ENCODE measurements at places on chromosomes 11 and 22.

GRCh38 chr22:40263191-40263590 is 83.1 kb upstream of the ADSL start:
- DNase-seq = no peak

GRCh38 chr11:34145073-34145472 is 39.6 kb downstream of the NAT10 start:
- no peak for DNase-seq

DNA sequence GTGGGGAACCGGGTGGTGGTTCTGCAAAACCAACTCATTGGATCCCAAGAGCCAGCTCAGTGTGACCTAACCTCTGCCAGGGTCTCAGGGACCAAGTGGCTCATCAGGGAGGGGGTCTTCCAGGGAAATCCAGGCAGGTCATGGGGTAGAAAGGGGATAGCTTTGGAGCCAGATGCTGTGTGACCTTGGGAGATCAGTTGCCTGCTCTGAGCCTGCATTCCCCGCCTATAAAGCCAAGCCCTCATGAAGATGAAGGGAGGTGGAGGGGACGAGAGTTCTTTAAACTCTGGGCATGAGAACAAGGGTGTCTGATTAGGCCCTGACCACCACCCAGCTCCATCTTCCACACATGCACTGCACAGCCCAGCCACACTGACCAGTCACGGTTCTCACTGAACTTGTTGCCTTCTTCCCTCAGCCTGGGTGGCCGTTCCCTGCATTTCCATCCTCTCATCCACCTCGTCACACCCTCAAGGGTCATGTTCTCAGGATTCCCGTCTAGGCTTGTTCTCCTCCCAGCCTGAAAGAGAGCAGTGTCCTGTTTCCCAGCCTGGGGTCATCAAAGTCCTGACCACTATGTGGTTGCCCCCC is 475.5 kb downstream of the TBC1D22A start:
- no peak for DNase-seq

GRCh38 chr11:30313580-30313979 is 9.3 kb upstream of the ARL14EP start:
- no peak for DNase-seq

DNA sequence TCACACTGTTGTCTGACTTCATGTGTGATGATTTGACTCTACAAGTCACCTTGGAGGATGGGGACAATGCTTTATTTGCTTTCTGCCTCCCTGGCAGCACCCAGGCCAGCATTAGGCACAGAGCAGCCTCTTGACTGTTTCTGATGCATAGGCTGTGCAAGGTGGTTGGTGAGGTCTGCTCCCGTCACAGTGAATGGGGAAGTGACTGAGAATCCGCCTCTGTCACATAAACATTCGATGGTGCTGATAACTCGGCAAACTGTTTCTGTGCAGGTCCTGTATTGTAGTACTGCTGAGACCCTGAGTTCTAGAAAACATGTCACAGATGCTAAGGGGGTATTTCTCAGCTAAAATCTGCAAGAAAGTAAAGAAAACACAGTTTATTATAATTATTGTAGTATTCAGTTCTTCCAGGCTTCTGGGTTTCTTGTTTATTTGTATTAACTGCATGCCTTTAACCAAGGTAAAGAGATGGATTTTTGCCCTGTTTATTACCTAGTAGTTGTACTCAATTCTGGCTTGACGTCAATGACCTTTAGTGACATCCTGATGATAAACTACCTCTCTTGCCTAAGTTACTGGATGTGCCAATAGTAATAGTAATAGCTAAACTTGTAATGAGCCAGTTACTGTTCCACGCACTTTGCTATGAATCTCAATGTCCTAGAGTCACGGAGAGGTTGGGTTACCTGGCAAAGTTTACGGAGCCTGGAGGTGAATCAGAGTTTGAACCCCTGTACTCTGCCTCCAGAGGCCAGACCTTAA is 24.8 kb upstream of the RCN1 start:
- DNase-seq = no peak

DNA sequence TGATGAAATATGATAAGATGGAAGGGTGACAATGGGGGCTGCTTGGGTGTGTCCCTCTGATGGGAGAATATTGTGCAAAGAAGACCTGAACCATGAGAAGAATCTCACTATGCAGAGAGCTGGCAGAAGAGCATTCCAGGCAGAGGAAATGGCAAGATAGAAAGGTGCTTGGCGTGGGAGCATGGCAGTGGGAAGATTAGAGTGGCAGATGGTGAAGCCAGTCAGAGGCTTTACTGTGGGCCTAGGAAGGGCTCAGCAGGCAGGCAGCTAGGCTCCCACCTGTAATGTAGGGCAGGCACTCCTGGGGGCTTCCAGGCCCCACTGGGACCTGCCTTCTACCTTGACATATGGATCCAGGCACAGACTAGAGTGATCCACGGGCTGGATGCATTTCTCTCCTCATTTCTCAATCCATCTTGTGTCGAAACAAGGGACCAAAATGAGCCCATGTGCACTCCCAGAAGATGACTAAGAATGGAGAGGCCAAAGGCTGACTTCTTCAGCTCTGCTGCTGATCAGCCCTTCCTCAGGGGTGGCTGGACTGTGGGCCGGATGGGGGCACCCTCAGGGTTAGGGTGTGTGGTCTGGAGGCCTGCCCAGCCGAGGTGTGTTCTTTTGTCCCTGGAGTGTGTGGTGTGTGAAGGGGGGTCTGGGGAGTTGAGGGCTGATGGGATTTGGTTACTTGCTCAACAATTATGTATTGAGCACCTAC is 88.3 kb downstream of the TSPAN18 start:
- no peak for DNase-seq

- DNase-seq = no peak
Observed at GRCh38 chr11:40314327-40314726, 1145.1 kb downstream of the LRRC4C start.

DNA sequence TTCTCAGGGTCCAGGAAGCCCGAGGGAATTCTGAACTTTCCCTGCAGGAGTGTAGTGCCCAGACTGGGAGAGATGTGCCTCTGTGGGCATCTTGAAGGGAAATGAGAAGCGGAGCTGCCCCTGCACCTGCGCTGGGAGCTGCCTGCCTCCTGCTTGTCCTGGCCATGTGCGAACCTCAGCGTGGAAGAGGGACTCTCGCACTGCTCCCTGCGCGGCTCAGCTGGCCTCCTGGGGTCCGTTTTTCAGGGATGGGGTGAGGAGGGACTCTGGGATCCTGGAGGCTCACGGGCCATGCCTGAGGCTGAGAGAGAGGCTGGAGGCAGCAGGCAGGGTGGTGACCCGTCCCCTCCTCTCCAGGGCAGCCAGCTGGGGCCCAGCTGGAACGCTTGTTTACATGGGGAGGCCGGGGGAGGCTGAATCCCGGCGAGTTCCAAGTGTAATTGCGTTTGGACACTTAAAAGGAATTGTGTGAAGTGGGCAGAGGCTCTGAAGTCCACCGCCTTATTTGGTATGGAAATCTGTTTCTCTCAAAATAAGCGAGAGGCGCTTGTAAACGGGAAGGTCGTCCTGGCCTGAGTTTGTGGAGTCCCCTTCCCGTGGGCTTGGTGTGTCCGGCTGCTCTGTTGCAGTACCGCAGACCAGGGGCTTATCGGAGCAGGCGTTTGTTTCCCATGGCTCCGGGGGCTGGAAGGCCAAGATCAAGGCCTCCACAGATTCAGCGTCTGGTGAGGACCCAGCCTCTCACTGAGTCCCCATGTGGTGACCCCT is 1.2 kb upstream of the MRGPRF start:
- no peak for DNase-seq

GRCh38 chr22:17882162-17882561 is 107.9 kb upstream of the BID start:
- no peak for DNase-seq

DNA sequence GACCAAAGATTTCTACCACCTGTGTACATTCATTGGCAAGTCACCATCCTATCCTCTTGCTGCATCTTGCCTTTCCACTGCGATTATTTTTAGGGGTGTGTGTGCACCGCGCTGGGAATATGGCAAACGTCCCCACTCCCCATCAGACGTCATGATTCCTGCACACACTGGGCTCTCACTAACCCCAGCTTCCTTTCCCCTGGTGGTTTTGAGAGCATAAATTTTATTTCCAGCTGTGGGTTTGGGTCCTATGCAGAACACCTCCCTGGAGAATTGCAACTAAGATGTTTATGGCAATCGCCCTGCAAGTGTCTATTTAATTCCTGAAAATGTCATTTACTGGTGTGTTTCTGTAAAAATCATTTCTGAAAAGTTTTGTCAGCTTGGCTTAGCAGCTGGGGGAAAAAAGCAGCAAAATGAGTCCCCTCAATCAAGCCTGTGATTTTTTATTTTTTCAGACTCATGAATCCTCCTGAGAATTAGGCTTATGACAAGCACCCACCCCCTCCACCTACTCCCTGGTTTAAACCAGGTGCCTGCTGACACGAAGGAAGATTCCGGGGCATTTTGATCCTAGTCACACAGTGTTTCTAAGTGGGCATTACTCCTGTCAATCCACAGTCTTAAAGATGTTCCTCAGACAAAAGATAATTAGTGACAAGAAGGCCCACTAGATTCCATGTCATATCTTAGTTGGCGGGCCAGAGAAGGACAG is 23.8 kb downstream of the UPB1 start:
- no peak for DNase-seq

DNA sequence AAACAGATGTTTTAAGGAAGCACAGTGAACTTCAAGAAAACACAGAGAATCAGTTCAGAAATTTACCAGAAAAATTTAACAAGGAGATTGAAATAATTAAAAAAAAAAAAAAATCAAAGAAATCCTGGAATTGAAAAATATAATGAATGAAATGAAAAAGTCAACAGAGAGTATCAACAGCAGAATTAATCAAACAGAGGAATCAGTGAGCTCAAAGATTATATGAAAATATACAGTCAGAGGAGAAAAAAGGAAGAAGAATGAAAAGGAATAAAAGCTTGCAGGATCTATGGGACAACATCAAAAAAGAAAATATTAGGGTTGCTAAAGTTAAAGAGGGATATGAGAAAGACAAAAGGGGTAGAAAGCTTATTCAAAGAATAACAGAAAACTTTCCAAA is 82.3 kb downstream of the XRRA1 start:
- no peak for DNase-seq

DNA sequence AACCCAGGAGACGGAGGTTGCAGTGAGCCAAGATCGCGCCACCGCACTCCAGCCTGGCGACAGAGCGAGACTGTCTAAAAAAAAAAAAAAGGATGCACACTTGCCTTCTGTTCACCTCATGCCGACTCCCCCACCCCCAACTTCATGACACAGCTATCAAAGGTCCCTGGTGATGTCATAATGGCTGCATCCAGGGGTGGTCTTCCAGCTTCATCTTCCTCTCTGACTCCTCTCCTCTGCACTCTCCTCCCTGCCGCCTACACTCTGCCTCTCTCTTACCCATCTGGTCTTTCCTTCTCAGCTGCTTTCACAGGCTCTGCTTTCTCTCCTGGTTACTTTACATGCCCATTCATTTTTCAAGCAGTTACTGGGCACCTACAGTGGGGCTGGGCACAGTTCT is 16.4 kb upstream of the KDM2A start:
- no peak for DNase-seq

- DNase-seq = no peak
Observed at GRCh38 chr11:118641397-118642019, 34.1 kb downstream of the PHLDB1 start.

DNA sequence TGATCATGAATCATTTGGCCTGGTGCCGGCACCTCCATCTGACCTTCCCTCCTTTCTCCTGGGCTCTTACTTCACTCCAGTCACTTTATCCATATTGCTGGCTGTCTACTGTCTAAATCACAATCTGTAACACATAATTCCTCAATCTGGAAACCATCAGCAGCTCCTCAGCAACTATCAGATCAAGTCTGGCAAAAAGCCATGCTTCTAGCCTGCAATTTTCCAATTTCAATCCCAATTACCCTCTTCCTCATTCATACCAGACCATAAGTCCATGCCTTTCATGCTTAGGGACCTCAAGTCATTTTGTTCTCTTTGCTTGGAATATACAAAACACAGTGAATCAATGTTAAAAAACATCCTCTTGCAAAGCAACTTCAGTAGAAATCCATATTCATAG is 882.8 kb upstream of the ANO3 start:
- DNase-seq = no peak

- no peak for DNase-seq
Observed at GRCh38 chr11:10291801-10292638, 2.0 kb downstream of the SBF2 start.

- DNase-seq = no peak
Observed at GRCh38 chr11:2847561-2847960, 38.0 kb downstream of the CDKN1C start.

GRCh38 chr22:29260031-29260560 is 7.7 kb downstream of the RHBDD3 start:
- DNase-seq = no peak

DNA sequence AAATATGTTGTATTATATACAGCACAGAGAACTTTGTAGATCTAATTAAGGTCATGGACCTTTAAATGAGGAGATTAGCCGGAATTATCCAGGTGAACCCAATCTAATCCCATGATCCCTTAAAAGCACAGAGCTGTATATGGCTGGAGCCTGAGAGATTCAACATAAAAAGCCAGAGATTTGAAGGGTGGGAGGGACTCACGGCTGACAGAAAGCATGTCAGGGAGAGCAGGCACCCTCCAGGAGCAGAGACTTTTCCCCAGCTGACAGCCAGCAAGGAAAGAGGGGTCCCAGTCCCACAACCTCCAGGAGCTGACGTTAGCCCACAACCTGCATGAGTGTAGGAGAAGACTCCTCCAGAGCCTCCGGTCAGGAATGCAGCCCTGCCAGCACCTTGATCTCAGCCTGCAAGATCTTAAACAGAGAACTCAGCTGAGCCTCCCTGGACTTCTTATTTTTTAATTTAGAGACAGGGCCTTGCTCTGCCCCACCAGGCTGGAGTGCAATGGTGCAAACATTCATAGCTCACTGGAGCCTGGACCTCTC is 20.0 kb upstream of the ADA2 start:
- DNase-seq = no peak

- no peak for DNase-seq
Observed at GRCh38 chr11:45384711-45385241, 98.6 kb upstream of the SYT13 start.

DNA sequence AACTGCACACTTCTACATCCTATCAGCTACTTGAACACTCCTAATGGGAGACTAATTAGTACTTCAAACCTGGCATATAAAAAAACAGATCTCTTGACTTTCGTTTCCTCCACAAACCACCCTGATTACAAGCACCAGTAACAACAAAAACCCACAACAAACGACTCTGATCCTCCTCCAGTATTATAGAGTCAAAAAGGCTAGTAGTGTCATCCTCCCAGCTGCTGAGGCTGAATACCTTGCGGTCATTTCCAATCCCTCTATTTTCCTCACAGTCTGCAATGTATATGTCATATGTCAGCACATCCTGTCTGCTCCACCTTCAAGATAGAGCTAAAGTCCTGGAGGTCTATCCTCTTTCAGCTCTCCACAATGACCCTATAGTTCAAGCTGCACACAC is 688.9 kb upstream of the RAG2 start:
- no peak for DNase-seq

GRCh38 chr11:36534276-36534840 is 24.3 kb upstream of the TRAF6 start:
- no peak for DNase-seq

GRCh38 chr11:87366763-87367405 is 329.1 kb downstream of the TMEM135 start:
- no peak for DNase-seq

GRCh38 chr22:38706101-38706900 is 557 bp downstream of the GTPBP1 start:
- no peak for DNase-seq

GRCh38 chr11:68043349-68044144 is 4.7 kb downstream of the TCIRG1 start:
- no peak for DNase-seq
